CD4-positive, alpha-beta T cell (primary cell): ENCODE measurements at places on chromosomes 16 and 17. TPM values are rescaled to one million over a fixed set of nuclear protein-coding genes. Genes with fewer than 3 reads are reported as not detected.
A peak's percentile ranks its signal among the peaks of the same experiment; 100 is the strongest.

DNA sequence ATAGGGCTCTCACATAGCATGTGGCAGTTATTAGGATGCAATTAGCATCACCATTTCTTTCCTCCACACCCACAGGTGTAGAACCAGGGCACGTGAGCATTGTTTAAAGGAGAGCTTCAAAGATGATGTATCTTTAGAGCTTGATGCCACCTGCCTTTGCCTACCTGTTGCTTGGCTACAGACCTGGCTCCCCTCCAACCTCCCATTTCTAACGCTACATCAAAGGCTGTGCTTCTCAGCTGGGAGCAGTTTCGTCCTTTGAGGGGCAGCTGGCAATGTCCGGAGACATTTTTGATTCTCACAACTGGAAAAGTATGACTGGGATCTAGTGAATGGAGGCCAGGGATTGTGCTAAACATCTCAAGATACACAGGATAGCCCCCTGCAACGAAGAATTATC, 78.5 kb upstream of the CLEC3A start:
- no peak for DNase-seq

Gene HOXB7
- not detected for total RNA-seq

- DNase-seq = no peak
Measured at GRCh38 chr16:66714654-66715307, 18.2 kb upstream of the CMTM4 start.

Gene KCTD13
- total RNA-seq = 43.8 TPM

DNA sequence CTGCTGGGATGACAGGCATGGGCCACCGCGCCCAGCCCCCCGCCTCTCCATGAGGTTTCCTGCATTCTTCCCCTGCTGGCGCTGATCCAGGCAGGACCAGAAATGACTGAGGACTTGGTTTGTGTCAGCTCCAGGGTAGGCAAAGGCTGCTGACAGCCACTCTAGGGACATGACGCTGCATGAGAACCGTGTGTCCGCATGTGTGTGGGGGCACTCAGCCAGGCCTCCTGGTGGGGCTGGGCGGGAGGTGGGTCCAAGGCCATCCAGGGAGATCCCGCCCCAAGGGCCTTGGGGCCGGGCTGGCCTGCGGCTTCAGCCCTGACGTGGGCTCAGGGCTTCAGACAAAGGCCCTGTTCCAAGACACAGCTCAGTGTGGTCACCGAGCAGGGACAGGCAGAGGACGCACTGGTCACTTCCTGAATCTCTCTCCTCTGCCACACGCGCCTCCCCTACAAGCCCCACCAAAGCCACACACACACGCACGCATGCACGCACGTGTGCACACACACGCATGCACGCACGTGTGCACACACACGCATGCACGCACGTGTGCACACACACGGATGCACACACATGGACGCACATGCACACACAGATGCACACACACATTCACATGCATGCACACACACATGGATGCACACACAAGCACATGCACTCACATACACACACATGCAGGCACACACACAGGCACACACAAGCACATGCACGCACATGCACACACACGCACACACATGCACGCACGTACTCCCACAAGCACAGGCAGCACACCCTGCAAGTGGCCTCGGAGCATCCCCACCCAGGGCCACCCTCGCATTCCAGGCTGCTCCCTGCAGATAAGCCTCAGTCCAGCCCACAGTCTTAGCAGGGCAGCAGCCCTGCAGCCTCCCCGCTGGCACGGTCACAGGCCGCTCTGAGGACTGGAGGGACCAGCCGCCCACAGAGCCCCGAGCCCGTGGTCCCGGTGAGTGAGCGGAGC, 5.3 kb upstream of the TMEM204 start:
- DNase-seq = no peak

Gene TNK1
- total RNA-seq = 11.0 TPM

GRCh38 chr16:62036101-62036801, at the start of gene CDH8:
TSS of gene CDH8 (minus strand) at chr16:62036438. CDS start at chr16:62021403, 15,035 bp downstream.
- DNase-seq = no peak

- DNase-seq = no peak
Measured at GRCh38 chr17:16470265-16470664, 21.7 kb downstream of the LRRC75A start.

GRCh38 chr17:35586569-35587073, 501 bp upstream of the AP2B1 start:
- DNase-seq = no peak

DNA sequence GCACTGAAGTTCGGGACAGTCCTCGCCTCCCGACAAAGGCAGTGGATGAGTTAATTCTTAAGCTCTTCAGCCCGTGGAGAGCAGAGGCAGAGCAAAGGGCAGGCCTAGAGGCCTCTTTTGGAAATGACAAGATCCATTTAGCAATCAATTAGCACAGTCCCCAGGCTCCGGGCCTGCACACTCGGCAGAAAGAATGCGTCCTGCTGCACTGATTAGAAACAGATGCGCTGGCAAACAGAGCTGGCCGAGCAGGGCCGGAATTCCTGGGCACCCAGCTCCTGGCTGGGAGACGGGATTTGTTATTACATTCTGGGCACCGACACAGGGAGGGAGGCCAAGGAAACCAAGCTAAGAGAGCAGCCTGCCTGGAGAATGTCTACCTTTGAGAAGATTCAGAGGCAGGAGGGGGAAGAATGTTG, 162.9 kb downstream of the COPRS start:
- no peak for DNase-seq

DNA sequence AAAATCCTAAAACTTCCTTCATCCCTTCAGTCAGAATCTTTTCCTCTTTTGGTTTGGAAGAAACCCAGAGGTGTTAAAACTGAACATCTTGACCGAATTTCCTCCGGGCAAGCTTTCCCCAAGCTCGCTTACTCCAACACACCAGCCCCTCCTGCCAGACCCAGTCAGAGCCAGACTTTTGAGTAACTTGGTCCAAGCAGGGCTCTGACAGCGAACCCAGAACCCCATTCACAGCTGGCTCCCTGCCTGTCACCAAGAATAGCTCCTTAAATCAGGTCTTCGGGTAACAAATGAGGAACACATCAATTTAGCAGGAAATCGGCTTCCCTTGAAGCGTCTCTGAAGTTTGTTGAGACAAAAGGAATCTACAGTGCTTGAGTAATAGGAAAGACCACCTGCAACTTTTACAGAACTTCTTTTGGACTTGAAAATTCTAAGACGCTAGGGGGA, 27.3 kb downstream of the GAS7 start:
- no peak for DNase-seq

Gene CCDC144A
- 11.1 TPM for total RNA-seq

DNA sequence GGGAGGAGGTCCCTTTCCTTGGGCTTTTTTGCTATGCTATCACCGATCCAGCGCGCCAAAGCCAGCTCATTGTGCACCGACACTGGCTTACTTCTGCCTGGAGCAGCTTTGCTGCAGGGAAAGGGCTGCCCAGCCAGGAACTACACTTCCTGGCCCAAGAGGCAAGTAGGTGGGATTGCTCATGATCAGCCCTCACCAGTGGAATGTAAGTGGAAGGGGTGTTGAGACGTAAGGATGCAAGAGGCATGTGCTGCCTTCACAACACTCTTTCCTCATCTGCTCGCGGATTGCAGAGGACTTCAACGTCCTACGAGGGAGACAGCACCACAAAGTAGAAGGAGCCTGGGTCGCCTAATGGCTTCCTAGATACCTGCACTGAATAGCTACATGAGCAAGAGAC, 104.3 kb upstream of the FOXF1 start:
- no peak for DNase-seq

GRCh38 chr16:11050944-11051343, 106.6 kb downstream of the CLEC16A start:
- no peak for DNase-seq

DNA sequence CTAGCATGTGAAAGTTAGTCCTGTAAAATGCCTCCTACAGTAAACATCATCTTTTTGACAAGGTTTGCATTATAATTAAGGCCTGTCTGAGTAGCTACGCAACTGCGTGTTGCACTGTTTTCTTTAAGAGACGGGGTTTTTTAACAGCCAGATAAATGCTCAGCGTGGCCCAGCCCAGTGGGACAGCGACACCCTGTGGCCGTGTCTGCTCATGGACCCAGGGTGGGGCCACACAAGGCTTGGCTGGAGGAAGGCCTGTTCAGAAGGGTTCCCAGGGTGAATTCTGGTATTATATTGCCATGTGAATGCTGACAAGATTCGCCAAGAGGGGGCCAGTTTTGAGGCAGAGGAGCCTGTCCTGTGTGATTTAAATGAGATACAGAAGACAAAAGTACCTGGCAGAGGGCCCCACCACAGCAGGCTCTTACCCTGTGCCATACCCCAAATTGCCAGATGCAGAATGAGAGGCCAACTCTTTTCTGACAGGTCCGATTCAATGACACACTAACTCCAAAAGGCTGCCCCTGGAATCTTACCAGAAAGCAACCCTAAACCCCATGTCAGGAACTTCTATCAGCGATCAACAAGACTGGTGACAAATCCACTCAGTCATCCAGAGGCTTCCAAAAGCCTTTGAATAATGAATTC, 65.9 kb upstream of the IRX6 start:
- peak; percentile 11 for DNase-seq

GRCh38 chr17:57943140-57943539, 12.1 kb downstream of the CUEDC1 start:
- DNase-seq = no peak

GRCh38 chr17:76567634-76568432, 17.8 kb downstream of the ST6GALNAC2 start:
- DNase-seq = no peak

DNA sequence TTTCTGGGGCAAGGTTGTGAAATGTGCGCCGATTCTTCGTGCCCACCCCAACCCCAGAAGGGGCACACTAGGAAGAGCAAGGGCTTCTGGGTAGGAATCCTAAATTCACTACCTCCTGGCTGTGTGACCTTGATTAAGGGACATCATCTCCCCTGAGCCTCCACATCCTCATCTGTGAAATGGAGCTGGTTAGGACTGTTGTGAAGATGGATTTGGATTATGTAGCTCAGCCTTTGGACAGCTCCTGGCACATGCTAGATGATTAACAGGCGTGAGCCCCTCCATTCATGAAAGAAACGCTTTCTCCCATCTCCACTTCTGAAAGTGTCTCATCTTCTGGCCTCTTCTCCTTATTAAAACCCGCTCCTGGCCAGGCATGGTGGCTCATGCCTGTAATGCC, 65.3 kb upstream of the TMEM97 start:
- no peak for DNase-seq

GRCh38 chr17:8362651-8363332, 13.7 kb downstream of the KRABD2 start:
- no peak for DNase-seq

Gene MSI2
- total RNA-seq = 129 TPM

Gene NPIPA3
- 1.6 TPM for total RNA-seq

GRCh38 chr17:81025065-81025740, 9.7 kb upstream of the BAIAP2 start:
- no peak for DNase-seq
